ENCODE measurements at places on chromosomes 2 and 18.

- DNase-seq, result no peak
Measured at GRCh38 chr18:58287353-58288274, 243.6 kb downstream of the NEDD4L start.

DNA sequence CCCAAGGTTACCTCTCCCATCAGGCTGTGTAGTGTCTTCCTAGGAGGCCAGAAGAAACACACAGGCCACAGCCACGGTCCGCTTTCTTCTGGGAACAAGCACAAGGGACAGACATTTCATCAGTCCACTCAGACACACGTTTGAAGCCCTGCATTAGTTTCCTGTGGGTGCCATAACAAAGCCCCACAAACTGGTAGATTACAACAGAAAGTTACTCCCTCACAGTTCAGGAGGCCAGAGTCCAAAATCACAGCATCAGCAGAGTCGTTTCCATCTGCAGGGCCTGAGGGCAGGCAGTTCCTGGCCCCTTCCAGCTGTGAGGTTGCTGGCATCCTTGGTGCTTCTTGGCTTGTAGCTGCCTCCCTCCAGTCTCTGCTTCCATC is 8.8 kb upstream of the PRLH start:
- DNase-seq, result no peak

- no peak for DNase-seq
Measured at GRCh38 chr2:223901854-223902253, 43.3 kb downstream of the WDFY1 start.

- DNase-seq, result no peak
Measured at GRCh38 chr2:161245671-161246070, 62.6 kb upstream of the PSMD14 start.

Measured in activated T-helper 2 cell treated with anti-CD3 and anti-CD28 coated beads, Interferon-gamma antibody, Interleukin-2, Interleukin-4, amounts not matched to agents 10 μg/mL and 5 μg/mL and 100 μg/mL, durations not matched to agents 14 hours and 24 hours and 36 hours (primary cell).